NCI-H1048 (cell line): ENCODE measurements at places on chromosomes 7 and 10.

- no peak for DNase-seq
These were observed 630 bp upstream of the VSTM4 start for GRCh38 chr10:49115796-49116508.

GRCh38 chr10:100359529-100360150, 12.6 kb downstream of the SCD start:
- DNase-seq: no peak

DNA sequence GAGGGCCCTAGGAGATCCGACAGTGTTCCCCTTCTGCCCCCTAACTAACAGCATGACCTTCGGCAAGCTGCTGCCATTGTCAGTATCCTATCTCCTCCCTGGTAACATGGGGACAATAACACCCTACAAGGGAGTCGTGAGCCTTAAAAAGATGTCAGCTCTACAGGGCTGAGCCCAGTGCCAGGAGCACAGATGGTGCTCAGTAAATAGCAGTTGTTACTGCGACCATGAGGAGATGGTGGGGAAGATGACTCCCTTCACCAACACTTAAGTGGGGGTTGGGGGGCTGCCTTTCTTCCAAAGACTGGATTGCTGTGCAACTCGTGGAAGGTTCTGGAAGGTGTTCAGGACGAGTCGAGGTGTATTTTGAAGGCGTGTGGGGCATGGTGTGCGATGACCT, 29.5 kb upstream of the C10orf120 start:
- no peak for DNase-seq

DNA sequence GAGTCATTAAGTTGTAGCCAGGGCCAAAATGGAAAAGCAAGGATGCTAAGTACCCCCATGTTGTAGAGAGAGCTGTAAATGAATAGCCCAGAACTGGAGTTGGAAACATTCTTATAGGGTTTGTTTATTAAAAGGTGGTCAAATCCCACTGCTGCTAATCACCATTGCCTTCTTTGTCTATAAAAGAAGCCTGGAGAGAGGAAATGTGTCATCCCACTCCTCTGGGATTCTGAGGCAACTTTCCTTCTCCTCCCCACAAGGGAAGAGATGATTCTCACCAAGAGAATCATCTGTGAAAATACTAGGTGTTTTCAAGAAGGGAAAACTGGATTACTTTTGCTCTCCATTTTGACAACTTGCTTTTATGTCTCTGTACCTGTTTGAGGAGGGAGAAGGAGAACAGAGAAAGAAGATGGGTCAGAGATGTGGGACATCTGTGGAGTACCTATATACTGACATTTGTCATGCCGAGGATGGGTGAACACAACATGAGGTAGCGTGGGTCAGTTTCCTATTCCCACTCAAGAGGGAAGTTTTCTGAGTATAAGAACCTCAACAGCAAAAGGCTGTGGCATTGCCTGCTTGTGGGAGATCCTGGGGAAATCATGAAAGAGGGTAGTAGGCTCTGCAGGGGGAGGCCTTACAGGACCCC, 262.2 kb downstream of the KIF20B start:
- DNase-seq: no peak

GRCh38 chr7:138460649-138461607, 869 bp downstream of the TRIM24 start:
- DNase-seq: no peak

DNA sequence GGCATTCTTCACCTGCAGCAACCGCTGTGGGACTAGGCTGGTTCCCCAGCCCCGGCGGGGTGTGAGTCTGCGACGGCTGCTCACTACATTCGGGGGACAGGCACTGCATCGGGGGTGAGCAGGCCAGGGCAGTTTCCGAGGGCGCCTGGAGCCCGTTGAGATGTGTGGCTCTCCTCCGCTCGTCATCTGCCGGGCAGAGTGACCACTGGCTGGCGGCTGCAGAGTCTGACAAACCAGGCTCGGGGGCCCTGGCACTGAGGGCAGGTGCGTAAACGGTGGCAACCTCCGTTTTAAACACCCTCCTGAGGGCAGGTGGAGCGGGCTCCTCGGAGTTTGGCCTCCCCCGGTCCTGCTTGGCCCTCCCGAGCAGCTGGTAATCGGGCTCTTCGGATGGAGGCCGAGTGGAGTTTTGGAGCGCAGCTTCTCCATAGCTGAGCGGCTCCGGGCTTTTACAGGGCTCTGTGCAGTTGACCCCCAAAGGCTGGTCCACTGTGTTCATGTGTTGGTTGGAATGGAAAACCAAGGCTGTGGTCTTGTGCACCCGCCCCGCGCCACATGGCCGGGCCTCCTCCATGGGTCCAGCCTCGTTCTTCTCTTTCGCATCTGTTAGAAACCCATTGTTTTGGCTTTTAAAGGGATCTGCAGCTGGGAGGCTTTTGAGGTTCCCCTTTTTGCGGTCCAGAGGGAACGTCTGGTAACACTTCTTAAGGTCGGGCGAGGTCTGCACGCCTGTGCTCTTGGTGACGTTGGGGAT, 20.9 kb downstream of the INSYN2A start:
- DNase-seq: no peak

- DNase-seq: no peak
These were observed 9.1 kb upstream of the CSGALNACT2 start for GRCh38 chr10:43128958-43129706.

DNA sequence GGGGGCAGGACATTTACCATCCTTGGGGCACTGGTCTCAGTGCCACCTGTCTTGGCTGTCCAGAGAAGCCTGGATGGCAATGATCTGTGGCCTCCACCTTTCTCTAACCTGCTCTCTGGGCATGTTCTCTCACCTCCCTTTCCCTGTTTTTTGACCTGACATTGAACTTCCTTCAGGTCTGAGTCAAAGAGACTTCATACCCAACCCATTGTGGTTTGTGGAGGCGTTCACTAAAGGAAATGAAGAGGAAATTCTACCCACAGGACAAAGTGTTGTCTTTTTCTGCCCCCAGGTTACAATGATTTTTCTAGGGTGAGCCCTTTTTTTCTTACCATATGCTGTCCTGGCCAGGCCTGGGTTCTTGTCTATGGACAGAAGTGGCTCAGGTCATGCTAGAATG, 76.6 kb downstream of the CYP26A1 start:
- no peak for DNase-seq

- no peak for DNase-seq
These were observed 317.8 kb downstream of the SH2D4B start for GRCh38 chr10:80855348-80855971.

DNA sequence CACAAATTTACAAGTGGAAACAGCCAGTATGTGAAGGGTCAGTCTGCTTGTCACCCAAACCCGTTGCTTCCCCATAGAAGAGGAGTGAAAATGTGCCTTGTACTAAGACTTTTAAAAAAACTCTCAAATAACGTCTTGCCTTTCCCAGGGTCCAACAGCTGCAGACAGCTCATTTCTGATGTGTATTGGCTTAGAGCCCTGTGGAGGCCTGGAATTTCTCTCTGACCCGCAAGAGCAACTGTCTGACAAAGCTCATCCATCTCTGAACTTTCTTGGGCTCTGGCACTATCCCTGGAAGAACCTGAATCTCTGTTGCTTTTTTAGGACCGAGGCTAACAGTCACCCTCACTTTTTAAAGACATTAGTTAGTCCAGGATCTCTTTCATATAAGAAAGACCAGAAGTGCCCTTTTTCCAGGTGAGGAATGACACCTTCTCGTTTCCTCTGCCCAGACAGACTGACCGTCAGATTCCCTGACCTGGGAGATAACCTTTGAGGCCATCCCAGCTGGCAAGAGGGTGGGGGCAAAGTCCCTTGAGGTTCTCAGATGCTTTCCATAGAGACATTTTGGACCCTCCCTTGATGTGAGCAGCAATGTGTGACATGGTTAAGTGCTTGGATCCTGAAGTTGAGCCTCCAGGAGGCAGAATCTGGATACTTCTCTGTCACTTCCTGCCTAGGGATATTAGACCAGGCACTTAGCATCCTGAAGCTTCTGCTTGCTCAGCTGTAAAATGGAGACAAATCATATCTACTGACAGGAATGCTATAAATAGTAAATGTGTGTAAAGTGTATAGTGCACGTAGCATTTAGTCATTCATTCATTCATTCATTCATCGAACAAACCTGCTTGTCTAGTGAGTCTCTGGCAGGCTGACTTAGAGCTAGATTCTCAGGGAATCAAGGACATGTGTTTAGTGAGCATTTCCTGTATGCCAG, 4.5 kb upstream of the NODAL start:
- DNase-seq: no peak

DNA sequence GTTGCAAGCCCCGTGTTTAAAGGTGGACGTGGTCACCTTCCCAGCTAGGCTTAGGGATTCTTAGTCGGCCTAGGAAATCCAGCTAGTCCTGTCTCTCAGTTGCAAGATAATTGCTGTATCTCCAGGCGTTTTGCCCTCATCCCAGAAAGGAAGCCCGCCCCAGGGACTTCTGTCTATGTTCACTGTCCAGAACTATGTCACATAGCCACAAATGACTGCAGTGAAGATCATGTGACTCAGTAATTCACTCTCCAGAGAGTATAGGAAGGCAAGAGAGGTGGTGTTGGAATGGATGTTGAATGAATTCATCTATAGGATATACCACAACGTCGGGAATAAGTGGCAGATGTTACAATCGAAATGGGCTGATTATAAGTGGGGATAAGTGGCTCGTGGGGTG, 349 bp upstream of the ERVW-1 start:
- DNase-seq: no peak

- no peak for DNase-seq
These were observed 199.3 kb upstream of the FZD1 start for GRCh38 chr7:91064938-91065337.

DNA sequence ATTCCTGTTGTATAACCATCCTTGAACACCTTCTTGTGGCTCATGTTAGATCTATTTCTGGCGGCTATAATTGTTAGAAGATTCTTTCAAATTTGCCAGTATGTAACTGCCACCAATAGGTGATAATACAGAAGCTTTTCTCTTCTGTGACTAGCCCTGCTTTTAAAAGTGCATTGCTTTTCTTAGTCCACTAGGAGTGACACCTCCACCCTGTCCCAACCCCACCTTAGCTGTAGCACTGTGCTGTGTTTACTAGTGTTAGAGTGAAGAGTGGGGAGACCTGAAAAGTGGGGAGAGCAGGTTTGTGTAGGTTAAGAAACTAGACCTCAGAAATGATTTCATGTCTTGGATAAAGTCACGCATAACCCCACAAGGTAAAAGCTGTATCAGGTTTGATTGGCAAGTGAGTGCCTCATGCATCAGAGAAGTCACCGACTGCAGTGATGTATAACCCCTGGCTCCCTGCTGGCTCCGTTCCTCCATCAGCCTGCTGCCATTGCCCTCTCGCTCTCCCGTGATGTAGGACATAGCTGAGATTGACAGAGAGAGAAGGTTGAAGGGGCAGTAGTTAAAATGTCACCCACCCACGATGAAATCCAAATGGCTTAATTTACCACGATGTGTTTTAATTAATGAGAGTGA, 12.5 kb downstream of the NPVF start:
- DNase-seq: no peak

GRCh38 chr7:82624337-82624736, 180.8 kb upstream of the CACNA2D1 start:
- no peak for DNase-seq

DNA sequence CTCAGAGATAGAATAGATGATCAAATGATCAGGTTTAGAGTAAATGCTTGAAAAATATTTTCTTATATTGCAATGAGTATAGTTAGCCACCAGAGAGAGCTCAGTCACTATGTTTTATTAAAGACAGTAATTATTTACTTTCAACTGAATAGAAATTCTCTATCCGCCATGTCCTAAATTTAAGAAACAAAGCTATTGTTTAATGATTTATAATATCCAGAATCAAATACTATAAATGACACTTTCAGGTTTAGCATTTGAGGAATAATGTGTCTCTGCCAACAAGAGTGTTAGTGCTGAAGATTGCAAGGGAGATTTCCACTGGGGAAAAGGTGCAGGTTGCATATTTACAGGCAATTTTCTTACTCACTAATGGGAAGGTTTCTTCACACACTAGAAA, 184.7 kb downstream of the DGKB start:
- peak; percentile 23 for DNase-seq

GRCh38 chr10:103510046-103510685, 16.7 kb downstream of the NEURL1 start:
- no peak for DNase-seq

DNA sequence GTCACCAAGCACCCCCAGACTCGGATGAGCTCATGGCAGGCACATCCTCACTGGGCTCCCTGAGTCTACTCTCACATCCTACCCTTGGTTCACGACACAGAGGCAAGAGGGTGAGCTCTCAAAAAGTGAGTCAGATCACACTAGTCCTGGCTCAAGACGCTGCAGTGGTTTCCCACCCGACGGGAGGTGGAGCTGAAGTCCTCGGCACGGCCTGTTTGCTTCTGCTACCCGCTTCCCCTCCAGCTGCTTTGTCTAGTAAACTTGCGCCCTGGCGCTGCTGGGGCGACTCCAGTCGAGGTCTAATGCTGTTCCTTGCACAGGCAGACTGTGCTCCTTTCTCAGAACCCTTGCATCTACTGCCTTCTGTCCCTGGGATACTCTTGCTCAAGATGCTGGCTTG, 13.5 kb upstream of the SFMBT2 start:
- DNase-seq: no peak

GRCh38 chr7:89029864-89030263, 234.3 kb upstream of the TEX47 start:
- no peak for DNase-seq

DNA sequence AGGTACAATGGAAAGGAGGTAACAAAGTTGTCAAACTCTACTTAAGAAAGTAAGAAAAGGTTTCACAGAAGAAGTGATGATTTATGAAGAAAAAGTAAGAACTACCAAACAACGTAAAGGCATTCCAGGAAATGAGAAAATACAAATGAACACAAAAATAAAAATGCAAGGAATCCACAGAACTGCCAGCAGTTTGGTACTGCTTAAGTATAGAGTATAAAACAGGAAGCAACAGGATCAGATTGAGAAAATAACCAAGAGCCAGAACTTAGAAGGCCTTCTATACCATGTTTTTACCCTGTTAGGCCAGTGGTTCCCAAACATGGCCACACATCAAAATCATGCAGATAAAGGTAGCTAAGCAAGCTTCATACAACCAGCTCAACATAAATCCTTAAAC, 9.2 kb downstream of the NDUFA5 start:
- DNase-seq: no peak

DNA sequence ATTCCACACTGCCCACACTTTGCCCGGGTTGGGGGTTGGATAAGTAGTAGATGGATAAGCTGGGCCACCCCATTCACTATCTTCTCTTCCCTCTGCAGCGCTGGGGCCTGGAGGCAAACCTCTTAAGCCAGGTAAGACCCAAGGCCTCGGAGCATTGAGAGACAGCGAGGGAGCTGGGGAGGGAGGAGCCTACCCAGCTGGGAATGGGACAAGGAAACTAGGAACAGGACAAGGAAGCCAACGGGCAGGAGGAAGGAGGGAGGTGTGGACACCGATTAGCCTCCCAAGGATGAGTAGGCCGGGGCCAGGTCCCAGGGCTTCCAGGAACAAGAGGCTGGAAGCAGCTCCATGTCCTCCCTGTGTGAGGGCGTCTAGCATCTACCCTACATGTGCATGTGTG, 9.6 kb downstream of the ELN start:
- no peak for DNase-seq

DNA sequence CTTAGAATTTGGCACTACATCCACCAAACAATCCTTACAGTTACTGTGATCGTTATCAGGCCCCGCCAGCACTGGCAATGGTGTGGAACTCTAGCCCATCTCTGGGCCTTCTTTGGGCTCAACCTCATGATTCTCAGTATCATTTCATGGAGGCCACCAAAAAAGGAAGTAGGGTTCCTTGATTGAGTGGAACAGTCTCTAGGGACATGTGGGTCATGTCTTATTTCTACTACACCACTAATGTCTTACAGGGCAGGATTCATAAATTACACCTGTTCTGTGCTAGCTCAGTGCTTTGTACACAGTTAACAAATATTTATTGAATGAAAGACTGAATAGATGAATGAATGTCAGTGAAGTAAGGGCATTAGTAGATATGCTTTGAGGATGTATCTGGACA, 53.9 kb downstream of the AP3M1 start:
- DNase-seq: no peak
